ENCODE measurements at places on chromosomes 5 and 9. TPM values are rescaled to one million over a fixed set of nuclear protein-coding genes. Genes with fewer than 3 reads are reported as not detected.

DNA sequence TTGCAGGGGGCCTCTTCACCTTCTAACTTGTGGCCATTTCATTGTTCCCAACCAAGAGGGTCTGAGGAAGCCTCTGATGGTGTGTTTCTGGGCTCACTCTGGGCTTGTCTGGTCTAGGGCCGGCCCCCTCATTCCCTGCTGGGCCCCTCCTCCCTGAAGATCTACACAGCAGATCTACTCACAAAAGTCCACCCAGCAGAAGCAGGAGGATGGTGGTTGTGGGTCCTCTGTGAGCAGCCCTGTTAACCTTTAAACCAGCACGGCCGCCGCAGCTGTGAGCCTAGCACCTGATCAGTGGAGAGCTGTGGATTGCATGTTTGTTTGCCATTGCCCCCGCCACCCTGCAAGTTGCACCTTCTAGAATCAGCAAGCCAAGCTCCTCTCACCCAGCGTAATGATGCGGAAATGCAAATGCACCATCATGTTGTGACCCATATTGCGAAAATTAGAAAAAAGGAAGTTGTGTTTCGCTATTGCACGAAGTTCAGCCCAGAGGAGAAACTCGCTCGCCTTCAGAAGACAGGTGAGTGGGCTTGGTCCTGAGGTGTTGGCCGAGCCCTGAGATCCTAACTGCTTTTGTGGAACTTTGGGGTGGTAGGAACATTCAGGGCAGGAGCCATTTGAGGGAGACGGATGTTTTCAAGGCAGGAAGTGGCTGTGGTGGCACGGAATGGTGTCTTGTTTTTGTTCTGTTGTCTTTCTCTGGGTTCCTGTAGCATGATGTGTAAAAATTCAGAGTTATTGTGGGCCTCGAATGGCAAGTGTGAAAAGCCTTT is 16.7 kb downstream of the FGD3 start:
- no peaks in the 10 kb centered on the region for H3K27me3 ChIP-seq
- no peaks in the 10 kb centered on the region for H3K36me3 ChIP-seq
- no peak overlapping the region for H3K4me3 ChIP-seq
- no peak for DNase-seq

DNA sequence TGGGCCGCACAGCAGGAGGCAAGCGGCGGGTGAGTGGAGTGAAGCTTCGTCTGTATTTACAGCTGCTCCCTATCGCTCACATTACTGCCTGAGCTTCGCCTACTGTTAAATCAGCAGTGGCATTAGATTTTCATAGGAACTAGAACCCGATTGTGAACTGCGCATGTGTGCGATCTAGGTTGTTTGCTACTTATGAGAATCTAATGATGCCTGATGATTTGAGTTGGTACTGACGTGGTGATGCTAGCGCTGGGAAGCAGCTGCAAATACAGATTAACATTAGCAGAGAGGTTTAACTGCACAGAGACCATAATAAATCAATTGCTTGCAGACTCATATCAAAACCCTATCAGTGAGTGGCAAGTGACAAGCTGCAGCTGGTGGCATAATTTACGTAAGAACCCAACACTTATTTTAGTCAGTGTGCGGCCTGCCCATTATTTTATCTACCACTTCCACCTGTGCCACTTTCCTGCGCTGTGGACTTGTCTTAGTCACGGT is 133.4 kb upstream of the CDH9 start:
- peak; percentile 12 for DNase-seq
- H3K27me3 ChIP-seq = no peaks in the 10 kb centered on the region
- no peaks in the 10 kb centered on the region for H3K36me3 ChIP-seq
- no peak overlapping the region for H3K27ac ChIP-seq

DNA sequence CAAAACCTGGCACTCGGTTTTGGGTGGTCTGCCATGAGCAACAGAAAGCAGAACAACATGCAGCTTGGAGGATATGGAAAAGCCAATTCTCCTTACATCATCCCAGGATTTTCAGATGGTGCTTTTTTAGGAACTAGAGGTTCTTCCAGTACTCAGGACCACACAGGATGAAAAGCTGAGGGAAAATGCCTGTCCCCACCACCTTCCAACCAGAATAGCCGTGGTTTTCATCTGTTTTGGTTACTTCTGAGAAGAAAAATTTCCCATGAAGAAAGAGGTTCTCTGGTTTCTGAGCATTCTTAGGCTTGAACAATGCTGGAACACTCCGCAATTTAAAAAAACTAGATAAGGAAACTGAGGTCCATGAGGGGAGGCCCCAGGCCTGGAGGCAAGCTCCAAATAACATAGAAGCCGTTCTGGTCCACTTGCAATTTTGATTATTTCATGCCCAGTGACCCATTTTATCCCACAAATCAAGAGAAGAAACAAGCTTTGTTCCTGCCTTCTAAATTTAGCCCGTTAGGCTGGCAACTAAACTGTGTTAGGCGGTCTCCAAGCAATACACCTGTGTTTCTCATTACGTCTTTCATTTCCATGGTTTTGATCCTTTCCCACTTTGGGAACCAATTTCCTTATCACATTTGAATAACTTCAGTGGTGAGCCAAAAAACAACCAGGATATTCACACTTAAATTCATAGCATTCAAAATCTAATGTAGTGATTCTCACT is 79.2 kb upstream of the SPIN1 start:
- no peak for DNase-seq
- H3K27ac ChIP-seq = no peak overlapping the region
- no peak overlapping the region for H3K4me3 ChIP-seq
- H3K4me1 ChIP-seq = peaks cover 25% of the 10 kb centered on the region

DNA sequence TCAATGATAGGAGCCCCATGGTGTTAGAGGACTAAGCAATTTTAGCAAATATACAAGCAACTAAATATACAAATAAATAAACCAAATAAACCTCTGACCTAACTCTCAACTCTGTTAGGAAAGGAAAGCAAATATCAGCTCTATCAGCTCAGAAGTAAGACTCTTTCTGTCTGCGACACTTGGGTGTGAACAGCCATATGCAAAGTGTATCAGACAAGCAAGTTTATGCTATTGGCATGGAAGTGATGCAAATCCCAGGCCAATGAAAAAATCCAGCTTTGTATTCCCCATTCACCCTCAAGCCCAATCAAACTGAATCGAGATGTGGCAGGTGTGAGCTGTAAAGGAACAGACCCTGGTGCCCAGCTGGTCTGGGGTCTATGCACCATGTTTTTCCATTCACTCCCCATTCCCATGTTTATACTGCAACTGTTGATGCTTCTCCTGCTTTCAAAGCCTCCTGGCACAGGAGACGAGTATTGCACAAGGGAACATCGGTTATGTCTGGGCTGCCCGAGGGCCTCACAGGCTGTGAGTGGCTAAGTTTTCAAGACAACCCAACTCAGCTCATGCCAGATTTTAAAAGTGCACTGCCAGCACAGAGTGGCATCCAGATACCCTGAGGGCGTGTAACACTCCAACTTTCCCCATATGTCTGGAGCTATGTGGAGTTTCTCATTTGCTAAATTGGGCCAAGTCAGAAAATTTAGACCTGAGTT is 73.1 kb downstream of the FEM1C start:
- no peak overlapping the region for H3K4me3 ChIP-seq
- no peaks in the 10 kb centered on the region for H3K36me3 ChIP-seq
- peaks cover 21% of the 10 kb centered on the region for H3K4me1 ChIP-seq
- no peaks in the 10 kb centered on the region for H3K27me3 ChIP-seq

Gene ACSL6
- total RNA-seq = 3.6 TPM

GRCh38 chr5:1445313-1445688 is at the start of gene SLC6A3:
TSS of gene SLC6A3 (minus strand) at chr5:1445440. CDS start at chr5:1443197, 2,243 bp downstream.
- peak; percentile 93 for DNase-seq
- H3K4me3 ChIP-seq = peak within 1 kb of the TSS; percentile 72
- no peak within 1 kb of the TSS for H3K27ac ChIP-seq
- no peaks in the 10 kb centered on the region for H3K4me1 ChIP-seq
- H3K36me3 ChIP-seq = no peaks in the 10 kb centered on the region

DNA sequence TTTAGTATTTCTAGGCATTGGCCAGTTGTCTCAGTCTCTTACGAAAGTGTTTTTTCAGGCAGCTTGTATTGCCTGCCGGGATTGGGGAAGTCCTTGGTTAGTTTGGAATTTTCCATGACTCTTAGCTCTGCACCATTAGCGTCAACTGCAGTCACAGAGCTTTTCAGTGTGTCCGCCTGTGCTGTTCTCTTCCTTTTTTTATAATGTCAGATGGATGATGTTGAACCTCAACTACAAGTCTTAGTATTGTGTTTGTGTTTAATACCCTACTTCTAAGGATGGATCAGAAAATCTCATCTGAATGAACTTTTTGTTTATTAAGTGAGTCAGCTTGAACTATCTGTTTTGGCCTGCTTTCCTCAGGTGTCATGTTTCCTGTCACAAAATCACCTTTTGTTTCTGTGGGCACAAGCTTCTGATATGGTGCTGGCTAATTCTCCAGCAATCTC is 33.1 kb downstream of the ATP6V0E1 start:
- peaks cover 9% of the 10 kb centered on the region for H3K4me1 ChIP-seq
- no peaks in the 10 kb centered on the region for H3K36me3 ChIP-seq
- H3K27ac ChIP-seq = peak overlapping the region; percentile 67
- peak; percentile 28 for DNase-seq
- H3K4me3 ChIP-seq = no peak overlapping the region

DNA sequence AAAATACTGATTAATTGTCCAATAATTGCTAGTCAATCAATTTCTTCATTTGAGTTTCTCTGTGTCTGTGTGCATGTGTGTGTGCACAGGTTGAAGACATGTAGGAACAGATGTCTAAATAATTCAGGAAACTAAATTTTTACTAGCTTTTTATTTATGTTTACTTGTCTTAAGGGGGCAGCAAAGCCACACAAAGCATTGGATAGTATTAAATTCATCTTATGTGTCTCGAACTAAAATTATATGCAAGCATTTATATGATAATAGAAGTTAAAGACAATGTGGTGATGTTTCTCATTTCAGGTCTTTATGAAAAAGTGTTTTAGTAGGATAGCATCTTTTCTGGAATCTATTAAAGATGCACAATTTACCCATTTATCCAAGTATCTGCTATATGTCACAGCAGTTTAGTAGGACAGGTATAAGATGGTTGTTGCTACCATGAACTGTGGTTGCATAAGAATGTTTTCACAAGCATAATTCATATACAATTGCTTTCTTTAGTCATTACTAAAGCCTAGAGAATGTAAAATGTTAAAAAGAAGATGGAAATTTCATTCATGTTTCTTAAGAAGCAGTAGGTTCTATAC is 784.6 kb upstream of the NUDT12 start:
- H3K4me1 ChIP-seq = peaks cover 11% of the 10 kb centered on the region
- no peaks in the 10 kb centered on the region for H3K36me3 ChIP-seq
- H3K4me3 ChIP-seq = no peak overlapping the region
- peak; percentile 17 for DNase-seq
- H3K27me3 ChIP-seq = no peaks in the 10 kb centered on the region

DNA sequence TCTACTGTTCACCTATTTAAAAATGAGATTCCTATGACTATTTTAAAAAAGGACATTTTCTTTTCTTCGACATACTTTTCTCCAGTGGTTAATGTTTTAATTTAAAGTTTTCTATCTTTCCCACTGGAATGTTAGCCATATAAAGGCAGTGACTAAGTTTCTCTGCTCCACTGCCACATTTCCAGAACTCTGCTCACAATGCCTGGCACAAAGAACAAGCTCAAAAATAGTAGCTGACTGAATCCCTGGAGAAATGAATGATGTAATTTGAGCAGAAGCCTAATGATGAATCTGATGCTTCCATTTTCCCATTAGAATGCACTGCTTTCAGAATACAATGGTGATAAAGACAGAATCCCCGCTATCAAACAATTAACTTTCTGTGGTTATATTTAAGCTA is 817.8 kb downstream of the MTRR start:
- H3K4me1 ChIP-seq = peaks cover 9% of the 10 kb centered on the region
- no peak overlapping the region for H3K4me3 ChIP-seq
- H3K27me3 ChIP-seq = no peaks in the 10 kb centered on the region
- no peak for DNase-seq
- no peaks in the 10 kb centered on the region for H3K36me3 ChIP-seq
- no peak overlapping the region for H3K27ac ChIP-seq

Gene FOXD4
- 0.31 TPM for total RNA-seq

Data from GM23338 (cell line).